GM23338 (cell line): ENCODE measurements at places on chromosomes 1 and 21.
A peak's percentile ranks its signal among the peaks of the same experiment; 100 is the strongest.

DNA sequence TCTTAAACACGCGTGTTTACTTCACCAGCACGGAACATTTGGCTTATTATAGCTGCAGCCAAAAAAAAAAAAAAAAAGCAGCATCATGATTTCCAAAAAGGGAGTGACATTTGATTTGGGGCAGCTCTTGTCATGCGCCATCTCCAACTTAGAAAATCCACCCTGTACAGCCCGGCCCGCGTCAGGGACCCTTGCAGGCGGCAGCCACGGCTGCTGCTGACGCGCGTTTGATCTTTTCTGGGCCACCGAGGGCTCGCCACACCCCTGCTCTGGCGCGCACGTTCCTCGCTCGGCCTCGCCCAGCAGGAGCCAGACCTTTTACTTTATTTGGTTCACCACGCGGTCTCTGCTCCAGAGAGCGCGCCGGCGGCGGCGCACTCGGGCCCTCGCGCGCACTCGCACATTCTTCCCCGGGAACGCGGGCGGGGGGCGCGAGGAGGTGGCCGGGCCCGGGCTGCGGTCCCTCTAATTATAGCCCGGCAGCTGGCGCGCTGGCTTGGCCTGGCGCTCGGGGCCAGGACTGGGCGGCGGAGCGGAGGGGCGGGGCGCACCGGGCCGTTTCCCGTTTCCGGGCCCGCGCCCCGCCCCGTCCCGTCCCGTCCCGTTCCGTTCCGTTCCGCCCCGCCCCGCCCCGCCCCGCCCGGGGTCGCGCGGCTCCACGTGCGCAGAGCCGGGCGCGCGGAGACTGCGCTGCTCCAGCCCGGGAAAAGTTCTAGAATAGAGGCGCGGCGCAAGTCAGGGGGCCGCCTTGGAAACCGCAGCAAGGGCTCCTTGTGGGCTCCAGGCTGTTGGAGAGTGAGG lies 10.2 kb downstream of the IRF2BP2 start:
- DNase-seq, result peak; percentile 89

- DNase-seq, result no peak
Observed at GRCh38 chr1:91876781-91877573, 9.0 kb downstream of the TGFBR3 start.

- no peak for DNase-seq
Observed at GRCh38 chr1:224668984-224669383, 52.9 kb downstream of the CNIH3 start.

DNA sequence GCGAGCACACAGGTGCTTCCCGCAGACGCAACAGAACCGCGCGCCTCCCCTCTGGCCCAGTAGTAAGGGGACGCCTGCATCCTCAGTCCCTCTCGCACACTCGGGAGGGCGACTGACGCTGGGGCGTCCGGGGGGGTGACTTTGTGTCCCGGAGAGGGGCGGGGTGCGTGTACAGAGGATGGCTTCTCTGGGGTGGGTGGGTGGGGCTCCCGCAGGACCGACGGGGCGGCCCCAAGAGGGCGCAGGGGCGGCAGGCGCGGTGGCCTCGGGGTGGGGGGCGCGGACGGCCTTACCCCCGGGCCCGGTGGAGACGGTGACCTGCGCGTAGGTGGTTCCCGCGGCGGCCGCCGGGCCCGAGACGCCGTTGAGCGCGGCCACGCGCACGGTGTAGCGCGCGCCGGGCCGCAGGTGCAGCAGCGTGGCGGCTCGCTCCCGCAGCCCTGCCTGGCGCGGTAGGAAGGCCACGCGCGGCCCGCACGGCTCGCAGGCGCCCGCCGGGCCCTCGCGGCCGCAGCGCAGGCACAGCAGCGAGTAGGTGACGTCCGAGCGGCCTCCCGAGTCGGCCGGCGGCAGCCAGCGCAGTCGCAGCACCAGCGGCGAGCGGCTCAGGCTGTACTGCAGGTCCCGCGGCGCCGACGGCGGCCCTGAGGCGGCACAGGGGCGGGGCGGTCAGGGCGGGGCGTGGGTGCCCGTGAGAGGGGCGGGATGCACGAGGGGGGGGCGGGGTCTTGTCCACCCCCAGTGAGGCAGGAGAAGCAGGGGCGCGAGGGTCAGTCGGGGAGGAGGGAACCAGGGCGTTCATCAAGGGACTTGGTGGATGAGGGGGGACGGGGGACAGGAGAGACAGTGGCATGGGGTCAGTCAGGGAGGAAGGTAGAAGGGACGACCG lies 12.1 kb downstream of the EPHA10 start:
- peak; percentile 62 for DNase-seq

DNA sequence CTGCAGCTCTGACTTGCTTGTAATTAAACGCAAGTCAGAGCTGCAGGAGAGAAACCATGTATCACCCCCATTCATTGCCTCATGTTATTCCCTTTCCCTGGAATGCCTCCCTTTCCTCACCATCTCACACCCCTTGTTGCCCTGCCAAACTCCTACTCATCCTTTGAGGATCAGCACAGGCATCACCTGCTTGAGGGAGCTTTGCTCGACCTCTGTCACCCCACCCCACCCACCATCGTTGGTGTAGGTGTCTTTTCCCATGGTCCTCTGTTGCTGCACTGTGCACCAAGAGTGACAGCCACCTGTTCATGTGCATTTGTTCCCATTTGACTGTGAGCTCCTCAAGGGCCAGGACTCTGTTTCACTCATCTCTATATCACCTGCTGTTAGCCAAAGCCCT lies 117.2 kb downstream of the PLPP3 start:
- DNase-seq, result no peak

DNA sequence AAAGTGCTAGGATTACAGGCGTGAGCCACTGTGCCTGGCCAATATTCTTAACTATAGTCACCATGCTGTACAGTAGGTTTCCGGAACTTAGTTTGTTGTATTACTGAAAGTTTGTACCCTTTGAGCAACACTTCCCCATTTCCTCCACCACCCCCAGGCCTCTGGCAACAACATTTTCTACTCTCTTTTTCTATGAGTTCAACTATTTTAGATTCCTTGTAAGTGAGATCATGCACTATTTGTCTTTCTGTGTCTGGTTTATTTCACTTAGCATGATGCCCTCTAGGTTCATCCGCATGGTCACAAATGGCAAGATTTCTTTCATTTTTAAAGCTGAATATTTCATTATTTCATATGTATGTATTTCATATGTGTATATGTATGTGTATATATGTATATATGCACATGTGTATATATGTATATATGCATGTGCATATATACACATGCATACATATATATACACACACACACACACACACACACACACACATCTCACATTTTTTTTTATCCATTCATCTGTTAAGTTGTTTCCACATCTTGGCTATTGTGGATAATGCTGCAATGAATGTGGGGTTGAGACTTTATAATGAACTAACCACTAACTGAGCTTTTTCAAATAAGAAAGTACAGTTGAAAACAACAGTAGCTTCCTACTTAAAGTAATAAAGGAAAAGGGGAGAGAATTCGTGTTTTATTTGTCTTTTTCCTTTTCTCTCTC lies 256.8 kb upstream of the C1orf105 start:
- DNase-seq, result no peak

GRCh38 chr1:173608503-173609216 lies 5.8 kb upstream of the SLC9C2 start:
- no peak for DNase-seq

- DNase-seq, result no peak
Observed at GRCh38 chr1:222813866-222814535, 838 bp upstream of the DISP1 start.

- peak; percentile 94 for DNase-seq
Observed at GRCh38 chr1:26021647-26022403, at the start of gene EXTL1. Gene EXTL1 (plus strand): TSS chr1:26021775. CDS start chr1:26022647, 872 bp downstream.

GRCh38 chr1:100413035-100413434 lies 60.7 kb downstream of the CDC14A start:
- no peak for DNase-seq

GRCh38 chr1:110582378-110582777 lies 23.8 kb downstream of the KCNA2 start:
- DNase-seq, result no peak

DNA sequence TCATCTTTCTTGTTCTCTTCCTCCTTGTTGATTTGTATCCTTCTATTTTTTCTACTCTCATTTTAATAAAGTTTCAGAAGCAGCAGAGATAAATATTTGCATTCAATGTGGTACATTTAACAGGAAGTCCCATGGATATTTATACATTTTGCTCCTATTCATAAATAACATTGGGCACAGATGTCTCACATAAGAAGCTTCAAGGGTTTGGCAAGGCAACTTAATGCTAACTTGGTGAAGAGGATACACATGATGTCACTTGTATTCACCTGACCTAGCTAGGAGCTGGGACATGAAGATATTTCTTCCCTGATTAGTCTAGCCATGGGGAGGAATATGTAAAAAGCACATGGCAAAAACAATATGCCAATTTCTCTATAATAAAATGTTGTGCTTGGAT lies 65.1 kb upstream of the DUSP10 start:
- DNase-seq, result no peak

- DNase-seq, result no peak
Observed at GRCh38 chr1:87799451-87799850, 470.8 kb downstream of the LMO4 start.

DNA sequence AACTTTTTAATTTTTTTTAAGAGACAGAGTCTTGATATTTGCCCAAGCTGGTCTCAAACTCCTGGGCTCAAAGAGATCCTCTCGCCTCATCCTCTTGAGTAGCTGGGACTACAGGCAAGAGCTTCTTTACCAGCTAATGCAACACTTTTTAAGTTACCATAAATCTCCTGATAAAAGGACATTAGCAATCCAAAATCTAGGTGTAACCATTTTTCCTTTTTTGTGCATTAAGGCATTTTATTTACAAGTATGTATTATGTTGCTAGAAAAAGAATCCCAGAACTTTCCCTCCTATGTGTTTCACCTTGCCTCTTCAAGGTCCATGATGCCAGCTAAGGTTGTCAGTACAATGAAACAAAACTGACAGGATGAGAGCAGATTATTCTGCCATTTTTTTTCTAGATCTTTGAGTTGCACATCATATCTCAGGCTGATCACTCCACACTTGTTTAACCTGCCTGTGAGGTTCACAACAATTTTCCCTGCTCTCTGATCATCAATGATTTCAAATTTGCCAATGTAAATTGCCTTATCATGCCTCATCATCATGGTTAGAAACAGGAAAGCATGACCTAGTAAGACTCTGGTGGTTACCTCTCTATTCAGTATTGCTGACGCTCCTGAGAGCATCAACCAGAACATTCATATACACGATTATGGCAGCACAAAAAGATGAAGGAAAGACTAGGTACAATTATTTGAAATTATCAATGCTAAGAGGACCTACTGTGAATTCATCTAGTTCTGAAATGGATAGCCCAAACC lies 173.2 kb downstream of the EIF4G3 start:
- DNase-seq, result no peak

GRCh38 chr1:62810420-62811274 lies 26.7 kb downstream of the ATG4C start:
- no peak for DNase-seq

- DNase-seq, result peak; percentile 73
Observed at GRCh38 chr1:156114919-156115513, 505 bp downstream of the LMNA start.

DNA sequence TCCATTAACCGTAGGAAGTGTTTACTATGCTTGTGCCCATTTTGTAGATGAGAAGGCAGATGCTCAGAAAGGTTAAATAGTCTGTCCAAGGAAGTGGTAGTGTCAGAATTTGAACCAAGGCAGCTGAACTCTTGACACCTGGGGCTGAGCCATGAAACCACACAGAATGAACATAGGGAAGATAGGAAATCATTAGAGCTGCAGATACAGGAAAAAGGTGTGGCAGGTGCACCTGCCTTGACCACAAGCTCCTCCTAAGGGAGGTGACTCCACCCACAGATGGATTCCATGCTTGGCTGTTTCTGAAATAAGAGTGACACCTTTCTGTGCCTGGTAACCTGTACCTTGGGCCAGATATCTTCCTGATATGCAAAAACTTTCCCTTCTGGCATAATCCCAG lies 69.9 kb upstream of the IGSF21 start:
- no peak for DNase-seq

DNA sequence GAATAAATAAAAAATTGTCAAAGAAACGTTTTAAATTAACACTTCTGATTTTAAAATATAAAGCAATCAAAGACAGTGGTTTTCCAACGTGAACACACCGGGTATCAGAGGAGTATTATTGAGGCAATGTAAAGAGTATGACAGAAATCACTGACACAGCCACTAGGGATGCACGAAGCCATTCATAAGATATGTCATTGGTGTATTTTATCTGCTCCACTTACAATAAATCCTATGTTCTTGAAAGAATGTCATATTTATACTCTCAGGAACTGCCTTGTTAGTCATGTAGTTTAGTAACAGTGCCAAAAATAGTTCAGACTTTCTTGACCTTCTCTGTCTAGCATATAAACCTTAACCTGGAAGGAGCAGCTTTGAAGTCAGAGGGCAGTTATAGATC lies 835.0 kb upstream of the NCAM2 start:
- no peak for DNase-seq

DNA sequence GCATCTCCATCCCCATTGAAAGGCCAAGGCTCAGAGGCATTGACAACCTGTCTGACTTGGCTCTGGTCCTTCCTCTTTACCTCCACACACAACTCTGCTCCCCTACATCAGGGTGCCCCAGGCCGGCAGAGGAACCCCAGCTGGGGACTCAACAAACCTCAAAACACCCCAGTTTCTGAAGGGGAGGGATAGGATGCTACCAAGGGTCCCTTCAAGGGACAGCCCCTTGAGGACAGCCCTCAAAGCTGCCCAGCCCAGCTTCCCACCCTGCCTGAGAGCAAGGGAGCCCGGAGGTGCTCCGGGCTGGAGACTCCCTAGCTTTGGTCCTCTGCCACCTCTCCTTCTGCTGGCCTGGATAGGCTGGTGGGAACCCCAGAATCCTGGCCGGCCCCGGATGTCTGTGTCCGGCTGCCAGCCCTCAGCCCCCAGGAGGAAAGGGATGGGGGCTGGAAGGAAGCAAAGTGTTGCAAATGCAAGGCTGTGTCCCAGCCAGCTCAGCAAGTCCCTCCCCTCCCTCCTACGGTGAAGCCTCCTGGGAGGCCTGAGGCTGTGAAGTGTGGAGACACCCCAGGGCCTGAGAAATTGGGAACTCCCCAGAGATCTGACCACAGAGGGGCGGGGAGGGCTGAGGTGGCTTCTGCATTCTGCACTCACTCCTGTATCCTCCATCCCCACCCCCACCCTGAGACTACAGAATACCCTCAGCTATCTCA lies 1.1 kb upstream of the MARCKSL1 start:
- no peak for DNase-seq
